ENCODE measurements at places on chromosomes 7 and 10. TPM values are rescaled to one million over a fixed set of nuclear protein-coding genes. Genes with fewer than 3 reads are reported as not detected.

Gene GNG11
- 2.9 TPM for total RNA-seq

Gene AGR3
- total RNA-seq: 126 TPM

Gene STEAP2
- 19.1 TPM for total RNA-seq

Gene OSBPL3
- 22.9 TPM for total RNA-seq

Gene LEP
- total RNA-seq: not detected

Gene CBX3
- total RNA-seq: 62.9 TPM

Gene PDE6C
- total RNA-seq: not detected

DNA sequence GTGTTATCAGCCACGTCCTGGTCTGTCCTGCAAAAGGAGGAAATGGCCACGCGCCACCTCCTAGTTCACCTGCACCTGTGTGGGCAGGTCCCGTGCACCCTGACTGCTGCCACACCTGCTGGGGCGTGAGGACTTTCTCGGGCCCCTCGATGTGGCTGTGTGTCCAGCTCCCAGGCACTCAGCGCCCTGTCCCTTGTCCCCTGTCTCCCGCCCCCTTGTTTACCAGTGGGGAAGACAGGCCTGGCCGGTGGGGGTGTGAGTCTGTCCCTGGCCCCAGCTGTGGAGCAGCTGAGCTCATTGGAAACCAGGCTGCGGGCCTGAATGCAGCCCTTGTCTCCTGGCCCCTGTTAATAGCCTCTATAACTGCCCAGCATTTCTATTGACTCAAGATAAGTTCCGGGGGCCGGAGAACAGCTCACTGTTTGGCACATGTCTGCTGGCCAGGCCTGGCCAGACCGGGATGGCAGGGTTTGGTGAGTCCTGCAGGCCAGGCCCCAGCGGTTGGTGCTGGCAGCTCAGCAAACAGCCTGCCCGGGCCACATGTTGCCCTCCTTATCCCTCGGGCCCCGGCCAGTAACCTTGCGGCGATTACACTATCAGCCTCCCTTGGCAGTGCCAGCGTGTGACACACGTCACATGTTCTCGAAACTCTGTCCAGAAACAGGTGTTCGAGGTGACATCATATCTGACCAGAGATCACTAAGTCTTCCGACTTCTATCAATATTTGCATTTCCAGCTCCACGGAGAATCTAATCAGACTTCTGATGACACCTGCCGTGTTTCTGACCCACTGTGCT, 52.1 kb downstream of the FOXL3 start:
- peak; percentile 79 for DNase-seq

DNA sequence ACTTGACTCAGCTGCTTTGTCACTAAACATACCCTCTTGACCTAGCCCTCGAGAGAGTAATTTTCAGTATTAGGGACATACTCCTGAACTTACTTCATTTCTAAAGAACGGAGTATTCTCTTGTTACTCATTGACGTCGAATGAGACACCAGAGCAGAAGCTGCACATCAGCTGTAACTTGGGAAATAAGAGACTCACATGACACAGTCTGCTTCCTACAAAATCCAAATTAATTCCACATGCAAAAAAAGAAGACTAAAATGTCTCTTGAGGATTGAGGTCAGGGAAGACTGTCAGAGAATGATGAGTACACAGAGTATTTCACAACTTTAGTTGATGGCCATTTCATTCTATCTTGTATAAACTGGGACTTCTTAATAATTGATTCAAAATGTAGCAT, 114.7 kb upstream of the EGFR start:
- DNase-seq: no peak

- DNase-seq: no peak
Observed at GRCh38 chr10:31927565-31927883, 1.1 kb downstream of the ARHGAP12 start.

DNA sequence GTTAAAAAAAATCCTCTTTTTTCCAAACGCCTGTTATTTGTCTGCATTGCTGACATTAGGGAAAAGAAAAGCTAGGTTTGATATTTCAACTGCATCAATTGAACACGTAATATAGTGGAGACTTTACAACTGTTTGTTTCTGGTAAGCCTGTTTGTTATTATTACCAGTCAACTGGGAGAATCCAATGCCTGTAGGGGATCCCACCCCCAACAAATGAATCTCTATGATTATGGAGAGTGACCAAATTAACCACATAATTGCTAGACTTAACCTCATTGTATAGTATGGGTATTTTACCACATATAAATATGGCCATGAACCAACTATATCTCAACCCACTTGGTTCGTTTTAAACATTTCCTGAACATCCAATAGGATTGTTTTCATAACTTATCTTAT, 216.1 kb downstream of the TWIST1 start:
- DNase-seq: no peak

GRCh38 chr7:45992826-45993225, 71.8 kb upstream of the IGFBP3 start:
- DNase-seq: no peak

DNA sequence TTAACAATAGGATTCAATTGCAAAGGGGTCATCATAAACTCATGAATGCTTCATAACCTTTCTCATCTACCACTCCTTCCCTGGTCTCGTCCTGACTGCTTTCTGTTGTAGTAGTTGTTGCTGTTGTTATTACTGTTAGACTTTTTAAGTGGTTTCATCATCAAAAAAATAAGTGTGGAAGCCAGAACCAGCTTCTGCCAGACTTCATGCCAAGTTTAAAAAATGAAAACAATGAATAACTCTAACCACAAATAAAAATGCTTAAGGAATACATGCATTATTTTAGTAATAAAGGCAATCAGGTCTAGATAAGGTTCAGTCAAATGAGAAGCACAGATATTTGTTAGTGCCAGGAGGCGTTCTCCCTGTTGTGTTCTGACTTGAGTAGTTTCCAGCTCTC, 85.4 kb downstream of the PCLO start:
- no peak for DNase-seq

GRCh38 chr10:129274748-129275474, 192.1 kb upstream of the MGMT start:
- no peak for DNase-seq

DNA sequence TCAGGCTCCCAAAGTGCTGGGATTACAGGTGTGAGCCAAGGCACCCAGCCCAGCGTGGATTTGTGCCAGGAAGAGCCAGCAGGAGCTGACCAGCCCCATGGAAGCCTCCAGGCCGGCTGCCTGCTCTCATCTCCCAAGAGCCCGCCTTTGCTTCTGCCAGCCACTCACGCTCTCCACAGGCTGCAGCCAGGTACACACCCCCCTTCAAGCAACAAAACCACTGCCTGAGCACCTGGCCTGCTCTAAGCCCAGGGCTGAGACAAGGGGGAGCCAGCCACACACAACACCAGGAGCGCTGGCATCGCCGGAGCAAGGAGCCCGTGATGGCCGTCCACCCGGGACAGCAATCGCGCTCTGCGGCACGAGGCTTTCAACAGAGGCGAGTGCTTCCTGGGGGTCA, 34.5 kb downstream of the MAD1L1 start:
- DNase-seq: no peak

- DNase-seq: no peak
Observed at GRCh38 chr10:122293961-122294380, 22.9 kb downstream of the BTBD16 start.

DNA sequence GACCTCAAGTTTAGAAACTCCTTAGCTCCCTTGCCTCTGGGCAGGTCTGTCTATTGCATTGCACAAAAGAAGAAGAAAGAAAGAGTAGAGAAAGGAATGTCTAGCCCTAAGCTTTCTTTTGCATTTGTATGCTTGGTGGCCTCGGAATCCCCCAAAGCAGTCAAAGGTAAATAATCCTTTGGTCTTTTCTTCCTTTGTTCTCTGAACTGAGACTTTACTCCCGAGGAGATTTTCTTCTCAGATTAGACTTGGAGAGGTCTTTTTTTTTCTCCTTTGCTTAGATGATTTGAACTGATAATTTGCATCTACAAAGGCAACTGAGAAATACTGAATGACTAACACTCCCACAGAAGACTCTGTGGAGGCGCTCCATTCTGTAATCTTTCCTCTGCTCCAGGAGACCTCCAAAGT, 93.2 kb downstream of the AKR1D1 start:
- no peak for DNase-seq

- DNase-seq: no peak
Observed at GRCh38 chr7:19619122-19619521, 89.7 kb downstream of the POLR1F start.

DNA sequence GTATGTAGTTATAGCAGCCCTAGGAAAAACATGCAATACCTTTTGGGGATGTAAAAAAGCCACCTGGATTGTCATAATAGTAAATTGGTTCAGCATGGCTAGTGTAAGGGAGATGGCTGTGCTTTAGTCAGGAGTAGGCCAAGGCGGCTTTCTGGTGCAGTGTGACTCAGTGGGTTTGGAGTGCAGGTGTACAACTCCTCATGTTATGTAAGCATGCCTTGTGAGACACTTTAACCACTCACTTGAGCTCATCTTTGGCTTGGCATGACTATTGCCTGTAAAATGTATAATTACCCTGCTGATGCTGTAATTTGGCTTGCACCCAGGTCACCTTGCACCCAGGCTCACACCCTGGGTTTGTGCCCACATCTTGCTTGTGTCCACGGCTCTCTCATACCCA, 239.2 kb upstream of the GLI3 start:
- no peak for DNase-seq

DNA sequence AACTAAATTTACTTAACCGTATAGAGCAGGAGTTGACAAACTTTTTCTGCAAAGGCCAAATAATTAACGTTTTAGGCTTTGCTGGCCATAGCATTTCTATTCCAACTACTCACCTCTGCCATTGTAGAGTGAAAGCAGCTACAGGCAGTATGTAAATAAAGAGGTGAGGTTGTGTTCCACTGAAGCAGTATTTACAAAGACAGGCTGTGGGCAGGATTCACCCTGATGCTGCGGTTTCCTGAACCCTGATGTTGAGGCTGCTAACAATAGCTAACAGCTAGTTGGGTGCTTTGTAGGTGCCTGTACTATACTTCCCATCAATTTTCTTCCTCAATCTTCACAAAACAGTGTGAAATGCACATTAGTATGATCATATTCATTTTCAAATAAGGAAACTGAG, 47.0 kb upstream of the LAMB1 start:
- DNase-seq: no peak

DNA sequence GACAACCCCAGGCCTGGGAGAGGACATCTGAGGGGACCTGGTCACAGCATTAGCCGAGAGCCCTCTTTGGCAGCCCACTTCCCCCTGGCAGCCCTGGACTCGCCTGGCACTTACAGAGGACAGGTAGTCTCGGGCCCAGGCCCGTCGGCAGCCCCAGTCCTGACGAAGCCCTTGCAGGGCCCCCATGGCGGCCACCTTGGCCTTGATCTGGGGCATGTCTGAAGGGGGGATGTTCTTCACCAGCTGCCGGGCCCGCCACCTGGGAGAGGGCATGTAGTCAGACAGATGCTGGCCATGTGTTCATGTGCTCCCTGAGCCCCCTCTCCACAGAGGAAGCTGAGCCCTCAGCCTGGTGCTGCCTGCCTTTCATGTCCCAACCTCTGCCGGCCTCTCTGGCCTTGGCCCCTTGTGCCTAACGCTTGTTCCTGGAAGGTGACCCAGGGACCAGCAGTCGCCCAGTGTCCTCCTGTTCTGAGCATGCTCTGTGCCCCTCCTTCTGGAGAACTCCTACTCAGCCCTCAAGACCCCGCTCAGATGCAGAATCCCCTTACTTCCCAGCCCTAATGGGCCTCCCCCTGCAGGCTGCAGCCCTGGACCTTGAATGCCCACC, 13.9 kb downstream of the MYO1G start:
- DNase-seq: no peak

GRCh38 chr7:116426428-116427156, 72.9 kb upstream of the CAV2 start:
- no peak for DNase-seq

GRCh38 chr10:6297951-6298381, 95.2 kb downstream of the PFKFB3 start:
- DNase-seq: no peak

DNA sequence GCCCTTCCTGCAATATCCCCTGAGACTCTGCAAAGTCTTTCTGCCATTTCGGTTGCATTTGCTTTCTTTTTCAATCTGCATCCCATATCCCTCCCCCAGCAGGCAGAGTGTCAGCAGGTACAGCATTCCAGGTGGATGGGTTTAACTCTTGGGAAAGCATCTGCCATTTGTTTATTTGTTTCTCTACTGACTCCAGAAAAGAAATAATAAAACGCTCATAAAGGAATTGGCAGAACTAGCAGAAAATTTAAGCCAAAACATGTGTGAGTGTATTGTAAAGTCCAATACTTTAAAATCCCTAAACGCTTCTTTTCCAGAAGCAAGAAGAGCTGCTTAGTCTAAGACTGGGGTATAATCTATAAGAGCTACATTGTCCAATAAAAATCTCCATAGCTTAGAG, 393.8 kb downstream of the TNS3 start:
- no peak for DNase-seq
